Activated T-helper 17 cell treated with anti-CD3 and anti-CD28 coated beads, Interleukin-2, amount 50 U/mL, for 72 hours (primary cell): ENCODE measurements at places on chromosomes 5 and 9. TPM values are rescaled to one million over a fixed set of nuclear protein-coding genes. Genes with fewer than 3 reads are reported as not detected.

Gene PTGER4
- total RNA-seq: 100 TPM

Gene KIF4B
- not detected for total RNA-seq

Gene TSLP
- 0.24 TPM for total RNA-seq

Gene PCDHB11
- total RNA-seq: not detected

GRCh38 chr9:16152276-16153101 is 599.6 kb downstream of the CCDC171 start:
- H3K27ac ChIP-seq: no peak overlapping the region
- ATAC-seq: no peak
- peaks cover 3% of the 10 kb centered on the region for H3K27me3 ChIP-seq
- no peak overlapping the region for H3K4me3 ChIP-seq
- no peaks in the 10 kb centered on the region for H3K36me3 ChIP-seq
- peaks cover 4% of the 10 kb centered on the region for H3K4me1 ChIP-seq

DNA sequence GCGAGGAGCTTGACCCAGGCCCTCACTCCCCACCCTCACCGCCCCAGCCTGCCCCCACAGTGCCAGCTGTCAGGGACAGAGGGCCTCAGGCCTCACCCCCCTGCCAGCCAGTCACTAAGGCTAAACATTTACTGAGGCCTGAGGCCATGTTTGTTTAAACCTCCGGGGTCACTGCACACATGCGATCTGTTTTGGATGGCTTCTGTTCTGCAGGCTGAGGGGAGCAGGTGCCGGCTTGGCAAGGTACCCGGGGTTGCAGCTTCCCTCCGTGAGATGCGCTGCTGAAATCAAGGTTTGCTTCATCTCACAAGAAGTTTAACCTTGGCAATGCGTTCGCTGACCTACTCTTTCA is 103.3 kb upstream of the BOD1 start:
- H3K4me1 ChIP-seq: no peaks in the 10 kb centered on the region
- H3K36me3 ChIP-seq: no peaks in the 10 kb centered on the region
- no peak overlapping the region for H3K4me3 ChIP-seq
- no peak overlapping the region for H3K27ac ChIP-seq
- no peak for ATAC-seq

- peak; percentile 54 for ATAC-seq
- H3K27ac ChIP-seq: no peak overlapping the region
- no peak overlapping the region for H3K4me3 ChIP-seq
These were observed 232.1 kb upstream of the PIK3R1 start for GRCh38 chr5:67983251-67984110.

DNA sequence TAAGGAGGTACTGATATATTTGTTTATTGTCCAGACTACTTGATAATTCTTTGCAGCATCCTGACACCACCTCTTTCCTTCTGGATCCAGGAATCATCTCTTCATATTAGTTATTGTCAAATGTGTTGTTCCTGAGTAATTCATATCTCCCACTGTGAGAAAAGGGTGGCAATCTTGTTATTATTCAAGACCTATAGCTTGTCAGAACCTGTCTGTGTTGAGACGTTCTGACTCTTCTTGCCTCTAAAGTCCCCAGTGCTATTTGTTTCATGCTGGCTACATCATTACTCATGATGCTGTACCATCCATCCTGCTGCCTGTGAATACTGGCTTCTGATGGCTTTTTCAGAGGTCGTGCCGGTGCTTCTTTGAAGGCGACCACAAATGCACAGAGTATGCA is 68.7 kb upstream of the TAF11L2 start:
- H3K27ac ChIP-seq: no peak overlapping the region
- H3K36me3 ChIP-seq: no peaks in the 10 kb centered on the region
- no peak overlapping the region for H3K4me3 ChIP-seq
- H3K27me3 ChIP-seq: no peaks in the 10 kb centered on the region
- no peak for ATAC-seq

DNA sequence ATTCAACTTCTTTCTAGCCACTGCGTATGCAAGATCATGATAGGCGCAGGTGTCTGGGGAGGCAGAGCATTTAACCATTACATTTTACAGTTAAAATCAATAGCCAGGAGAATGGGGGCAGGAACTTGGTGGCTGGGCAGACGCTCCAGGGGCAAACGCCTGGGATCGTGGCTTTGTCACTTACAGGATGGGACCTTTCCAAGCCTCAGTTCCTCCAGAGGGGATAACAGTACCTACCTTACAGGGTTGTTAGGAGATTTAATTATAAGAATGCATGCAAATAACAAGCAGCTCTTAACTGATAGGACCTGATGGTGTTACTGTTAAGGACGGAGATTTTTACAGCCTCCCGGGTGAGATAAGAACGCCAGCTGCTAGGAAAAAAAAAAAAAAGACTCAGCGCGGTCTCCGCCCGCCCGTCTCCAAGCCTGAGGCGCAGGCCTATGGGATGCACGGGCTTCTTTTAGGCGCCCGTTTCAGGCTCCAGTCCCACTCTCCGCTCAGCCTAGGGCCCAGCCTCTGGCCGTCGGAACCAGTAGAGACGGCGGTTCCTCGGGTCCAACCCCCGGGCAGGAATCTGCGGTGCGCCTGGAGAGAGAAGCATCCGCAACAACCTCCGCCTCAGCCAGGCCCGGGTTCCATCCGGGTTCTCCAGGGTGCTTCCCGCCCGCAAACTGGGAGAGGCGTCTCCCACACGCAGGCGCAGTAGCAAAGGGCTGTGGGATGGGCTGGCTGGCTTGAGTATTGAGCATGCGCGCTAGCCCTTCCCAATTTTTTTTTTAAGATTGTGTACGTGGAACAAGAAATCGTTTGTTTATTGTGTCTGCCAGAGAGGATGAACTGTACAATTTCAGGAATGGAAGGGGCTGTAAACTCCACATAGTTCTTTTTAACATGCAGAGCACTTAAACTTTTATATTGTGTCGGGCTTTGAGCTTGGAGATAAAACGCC is at the start of gene FAM200C:
Gene FAM200C (minus strand): TSS at position 653 of the 952 bp plus-strand sequence. CDS start 4,564 bp downstream, outside the sequence.
- no peaks in the 10 kb centered on the region for H3K27me3 ChIP-seq
- peaks cover 47% of the 10 kb centered on the region for H3K36me3 ChIP-seq
- peaks cover 8% of the 10 kb centered on the region for H3K4me1 ChIP-seq
- peak within 1 kb of the TSS; percentile 90 for H3K27ac ChIP-seq

GRCh38 chr5:153960269-153961215 is 78.2 kb downstream of the FAM114A2 start:
- H3K27me3 ChIP-seq: peaks cover 4% of the 10 kb centered on the region
- no peak overlapping the region for H3K27ac ChIP-seq
- no peak overlapping the region for H3K4me3 ChIP-seq
- ATAC-seq: no peak
- no peaks in the 10 kb centered on the region for H3K36me3 ChIP-seq

DNA sequence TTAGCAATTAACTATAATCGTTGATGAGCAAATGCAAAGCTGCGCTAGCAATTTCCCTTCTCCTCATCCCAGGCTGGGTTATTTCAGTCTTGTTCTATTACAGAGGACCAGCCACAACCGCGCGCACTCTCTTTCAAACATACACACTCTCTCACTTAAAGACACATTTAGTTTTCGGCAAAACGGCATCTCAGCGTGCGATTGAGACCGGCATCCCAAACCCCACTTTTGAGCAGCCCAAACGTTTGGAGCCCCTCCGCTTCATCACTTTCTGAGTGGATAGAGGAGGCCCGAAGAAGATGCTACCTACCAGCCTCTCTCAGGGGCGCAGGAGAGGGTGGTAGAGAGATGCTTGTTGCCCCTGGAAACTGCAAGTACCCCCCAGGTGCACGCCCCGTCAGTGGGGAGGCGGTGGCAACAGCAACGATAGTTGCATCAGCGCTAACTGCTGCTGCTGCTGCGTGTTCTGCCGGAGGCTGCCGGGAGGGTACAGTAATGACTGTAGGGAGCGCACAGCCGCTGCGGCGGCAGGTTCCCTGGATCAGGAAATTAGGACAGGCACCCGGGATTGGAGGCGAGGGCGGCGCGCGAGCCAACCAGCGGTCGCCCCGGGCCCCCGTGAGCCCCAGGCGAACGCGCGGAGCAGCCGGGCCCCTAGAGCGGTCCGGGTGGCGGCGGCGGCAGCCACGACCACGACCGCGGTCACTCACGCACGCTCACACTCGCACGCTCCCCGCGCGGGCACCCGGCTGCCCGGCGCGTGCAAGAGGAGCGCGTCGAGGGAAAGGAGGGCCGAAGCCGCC is 467 bp upstream of the VLDLR start:
- peak; percentile 81 for ATAC-seq
- peaks cover 17% of the 10 kb centered on the region for H3K36me3 ChIP-seq
- H3K4me1 ChIP-seq: no peaks in the 10 kb centered on the region
- H3K27me3 ChIP-seq: peaks cover 30% of the 10 kb centered on the region

DNA sequence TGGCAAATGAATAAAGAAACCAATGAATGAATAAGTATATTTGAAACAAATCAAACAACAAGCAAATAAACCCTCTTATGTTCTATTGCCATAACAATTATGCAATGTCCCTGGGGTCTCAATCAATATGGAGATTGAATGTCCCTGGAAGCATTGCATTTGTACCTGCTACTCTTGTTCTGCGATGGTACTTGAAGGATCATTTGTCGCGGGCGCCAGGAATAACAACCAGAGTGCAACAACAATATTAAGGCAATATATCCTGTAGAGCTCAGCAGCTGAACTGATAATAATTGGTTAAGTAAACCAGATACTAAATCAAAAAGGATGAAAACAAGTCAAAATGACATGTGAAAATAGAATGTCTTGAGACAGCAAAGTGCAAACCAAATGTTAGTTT is 1001.9 kb upstream of the NUDT12 start:
- no peak for ATAC-seq
- no peak overlapping the region for H3K4me3 ChIP-seq
- no peaks in the 10 kb centered on the region for H3K27me3 ChIP-seq
- H3K4me1 ChIP-seq: no peaks in the 10 kb centered on the region
- no peak overlapping the region for H3K27ac ChIP-seq

GRCh38 chr9:136582977-136583735 is 37.3 kb upstream of the NOTCH1 start:
- no peaks in the 10 kb centered on the region for H3K27me3 ChIP-seq
- no peak overlapping the region for H3K27ac ChIP-seq
- no peaks in the 10 kb centered on the region for H3K4me1 ChIP-seq
- no peak overlapping the region for H3K4me3 ChIP-seq

GRCh38 chr5:170757182-170757601 is 26.3 kb upstream of the GABRP start:
- no peak overlapping the region for H3K4me3 ChIP-seq
- ATAC-seq: no peak
- H3K4me1 ChIP-seq: no peaks in the 10 kb centered on the region
- H3K27me3 ChIP-seq: peaks cover 14% of the 10 kb centered on the region

DNA sequence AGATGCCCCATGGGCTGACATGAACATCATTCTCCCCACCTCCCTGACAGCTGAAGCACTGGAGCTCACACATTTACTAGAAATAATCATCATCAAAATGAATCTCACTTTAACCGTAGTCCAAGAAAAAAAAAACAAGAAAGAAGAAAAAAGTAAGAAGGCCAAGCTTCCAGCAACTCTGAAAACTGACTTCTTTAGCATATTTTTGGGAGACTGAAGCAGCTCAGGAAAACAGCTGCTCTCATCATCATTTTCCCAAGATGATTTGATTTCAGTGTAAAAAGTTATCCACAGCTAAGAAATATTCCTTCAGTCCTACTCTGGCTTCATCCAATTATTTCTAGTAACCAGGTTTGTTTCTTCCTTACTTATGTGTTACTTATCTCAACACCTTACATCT is 91.7 kb downstream of the GLDC start:
- ATAC-seq: no peak
- H3K36me3 ChIP-seq: no peaks in the 10 kb centered on the region
- H3K27me3 ChIP-seq: peaks cover 1% of the 10 kb centered on the region
- no peak overlapping the region for H3K4me3 ChIP-seq
